ENCODE measurements at places on chromosomes 5 and 9.

- DNase-seq, result no peak
Observed at GRCh38 chr5:40736103-40736875, 19.5 kb downstream of the TTC33 start.

DNA sequence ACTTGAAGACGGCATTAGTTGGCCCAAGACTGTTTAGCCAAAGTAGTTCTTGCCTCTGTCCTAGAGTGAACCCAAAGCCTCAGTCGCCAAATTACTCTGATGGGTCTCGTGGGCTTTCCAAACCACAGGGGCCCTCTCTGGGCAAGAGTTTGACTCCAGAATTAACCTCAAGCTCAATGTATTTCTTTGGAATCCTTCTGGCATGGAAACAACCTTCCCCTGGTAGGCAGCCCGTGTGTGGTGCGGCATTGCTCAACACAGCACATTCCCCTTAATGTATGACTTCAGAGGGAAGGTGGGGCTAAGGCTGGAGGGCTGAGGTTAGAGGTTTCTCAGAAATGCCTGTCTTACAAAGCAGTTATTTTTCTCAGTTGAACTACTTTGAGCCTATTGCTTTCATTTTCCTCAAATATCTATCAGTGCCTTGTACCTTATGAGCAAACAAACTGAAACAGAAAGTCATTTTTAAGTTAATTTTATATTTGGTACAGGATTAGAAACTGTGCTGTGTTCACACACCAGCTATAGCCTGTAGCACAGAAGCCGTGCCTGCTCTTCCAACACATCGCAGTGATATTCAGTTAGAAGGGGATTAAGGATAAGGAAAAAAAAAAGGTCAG lies 123.9 kb upstream of the HAPLN1 start:
- DNase-seq, result no peak

- no peak for DNase-seq
Observed at GRCh38 chr9:130295945-130296782, 30.6 kb downstream of the HMCN2 start.

DNA sequence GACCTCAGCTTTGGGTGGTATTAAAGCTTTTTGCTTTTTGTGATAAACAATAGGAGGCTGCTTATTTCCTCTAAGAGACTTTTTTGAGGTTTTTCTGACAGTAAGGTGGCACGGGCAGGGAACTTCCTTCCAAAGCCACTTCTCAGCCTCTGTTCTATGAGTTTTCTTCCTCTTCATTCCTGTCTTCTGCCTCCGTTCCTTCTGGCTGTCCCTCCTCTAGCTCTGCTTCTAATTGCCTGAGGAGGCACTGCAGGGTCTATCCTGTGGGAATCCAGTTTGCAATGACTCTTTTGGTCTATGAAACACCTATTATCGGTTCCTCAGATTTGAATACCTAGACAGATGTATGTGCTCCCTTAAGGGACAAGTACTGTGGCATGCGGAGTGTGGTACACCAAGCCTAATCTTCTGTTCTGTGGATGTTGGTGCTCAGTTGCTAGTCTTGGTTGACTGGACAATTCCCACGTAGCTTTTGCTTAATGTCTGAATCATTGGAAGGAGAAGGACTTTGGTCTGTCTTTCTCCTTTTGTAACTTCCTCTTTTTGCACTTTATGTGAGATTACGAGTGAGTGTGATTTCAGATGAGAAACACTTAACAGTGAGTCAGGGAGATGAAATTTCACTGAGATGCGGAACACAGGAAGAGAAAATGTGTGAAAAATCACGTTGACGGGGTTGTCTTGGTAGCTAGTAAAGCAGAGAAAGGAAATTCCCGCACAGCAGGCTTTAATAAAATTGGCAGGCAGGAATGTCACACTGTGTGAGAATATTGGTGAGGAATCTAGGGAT lies 305.2 kb downstream of the EFNA5 start:
- no peak for DNase-seq

DNA sequence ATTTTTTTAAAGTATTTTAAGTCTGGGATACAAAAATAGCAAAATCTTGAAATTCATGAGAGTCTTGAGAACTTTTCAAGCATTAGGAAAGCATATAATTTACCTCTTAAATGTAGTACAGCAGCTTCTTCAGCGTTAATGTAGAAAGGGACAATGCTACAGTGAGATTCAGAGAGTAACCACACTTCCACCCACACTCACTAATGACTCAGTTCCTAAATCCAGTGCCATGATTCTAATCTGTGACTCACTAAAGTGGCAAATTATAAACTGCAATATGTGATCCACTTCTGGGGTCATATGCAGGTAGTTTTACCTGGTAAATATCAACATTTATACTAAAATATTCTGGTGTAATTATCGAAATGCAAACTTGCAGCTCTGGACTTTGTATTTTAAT lies 434.5 kb upstream of the TUSC1 start:
- no peak for DNase-seq

DNA sequence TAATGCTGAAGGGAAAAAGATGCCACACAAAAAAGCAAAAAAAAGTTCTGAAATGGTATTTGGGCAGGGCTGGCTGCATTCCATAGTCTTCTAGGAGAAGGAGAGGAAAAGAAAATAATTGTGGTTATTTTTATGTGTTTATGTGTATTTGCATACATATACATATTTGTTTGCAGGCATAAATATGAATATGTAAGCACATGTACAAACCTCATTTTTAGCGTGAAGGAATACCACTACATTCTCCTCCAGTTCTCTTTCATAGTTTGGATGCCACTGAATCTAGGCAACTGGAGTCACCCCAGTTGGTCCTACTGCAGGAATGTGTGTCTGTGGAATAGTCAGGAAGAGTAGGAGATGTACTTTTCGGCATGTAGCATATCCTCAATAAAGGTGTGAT lies 181.1 kb downstream of the YTHDC2 start:
- no peak for DNase-seq

- no peak for DNase-seq
Observed at GRCh38 chr9:134406366-134407120, 80.3 kb downstream of the RXRA start.

DNA sequence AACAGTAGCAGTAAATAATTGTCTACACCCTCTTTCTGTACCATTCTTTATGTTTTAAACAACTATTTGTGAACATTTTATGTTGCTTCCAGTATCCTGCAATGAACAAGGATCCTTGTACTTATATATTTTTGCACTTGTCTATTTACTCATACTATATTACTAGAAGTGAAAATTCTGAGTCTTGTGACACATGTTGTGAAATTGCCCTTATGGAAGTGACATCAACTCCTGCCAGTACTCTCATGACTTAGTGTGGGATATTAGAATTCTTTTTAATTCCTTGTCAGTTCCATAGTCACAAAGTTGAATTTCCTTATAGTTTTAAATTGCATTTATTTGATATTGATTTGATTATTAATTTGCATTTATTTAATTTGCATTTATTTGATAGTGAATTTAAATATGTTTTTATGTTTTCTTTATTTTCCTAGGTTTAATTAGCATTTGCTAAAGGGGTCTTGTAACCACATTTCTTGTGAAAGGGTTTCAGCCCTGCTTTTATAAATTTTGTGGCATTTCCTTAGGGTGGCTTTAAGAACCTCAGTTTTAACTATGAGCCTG lies 27.7 kb downstream of the PARP8 start:
- DNase-seq, result no peak

- no peak for DNase-seq
Observed at GRCh38 chr5:84231433-84231832, 153.2 kb downstream of the EDIL3 start.

DNA sequence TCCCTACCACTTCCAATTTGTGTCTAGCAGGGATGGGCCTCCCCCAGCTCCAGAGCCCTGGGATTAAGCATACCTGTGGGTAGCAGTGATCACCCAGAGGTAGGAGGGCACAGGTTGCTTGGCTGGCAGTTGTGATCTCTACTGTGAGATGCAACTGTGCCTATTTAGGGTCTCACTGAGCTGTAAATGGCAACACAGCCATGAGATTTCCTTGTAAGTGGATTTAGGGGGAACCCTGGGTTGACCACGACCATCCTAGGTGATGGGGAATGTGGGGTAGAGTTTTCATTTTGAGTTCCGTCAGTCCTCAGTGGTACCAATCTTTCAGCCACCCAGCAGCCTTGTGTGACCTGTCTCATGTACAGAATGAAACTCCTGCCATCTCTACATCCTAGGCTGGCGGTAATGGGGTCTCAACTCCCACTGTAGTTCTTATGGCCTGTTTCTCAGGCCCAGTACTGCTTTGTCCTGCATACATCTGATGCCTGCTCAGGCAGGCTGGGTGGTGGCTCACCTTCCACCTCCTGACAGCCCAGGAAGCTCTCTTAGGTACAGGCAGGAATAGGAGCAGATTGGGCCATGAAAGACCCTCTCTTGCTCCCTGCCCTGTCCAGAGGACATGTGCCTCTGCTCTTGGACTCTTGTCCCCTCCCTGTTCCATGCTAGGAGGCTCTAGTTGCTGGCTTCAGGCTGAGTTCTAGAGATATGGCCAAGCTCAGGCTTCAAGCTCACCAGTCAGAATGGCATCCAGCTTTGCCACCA lies 8.1 kb downstream of the HNRNPAB start:
- no peak for DNase-seq

DNA sequence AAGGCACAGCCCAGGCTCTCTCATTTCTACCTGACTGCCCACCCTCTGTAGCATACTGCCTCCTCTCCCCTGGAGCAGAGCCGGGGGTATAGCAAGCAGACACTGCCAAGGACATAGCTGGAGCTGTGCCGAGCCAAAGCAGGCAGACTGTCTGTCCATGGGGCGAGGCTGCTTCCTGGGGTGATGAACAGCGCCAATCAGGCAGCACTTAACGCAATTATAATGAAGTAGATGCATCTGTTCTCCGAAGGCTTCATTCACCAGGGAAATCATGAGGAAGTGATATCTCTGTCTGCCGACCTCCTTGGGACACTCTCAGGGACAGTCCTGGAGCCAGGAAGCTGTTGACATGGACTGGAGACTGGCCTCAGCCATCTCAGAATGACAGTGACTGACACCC lies 230.7 kb downstream of the ASTN2 start:
- no peak for DNase-seq

- DNase-seq, result no peak
Observed at GRCh38 chr5:52674815-52675545, 112.7 kb upstream of the ITGA1 start.

DNA sequence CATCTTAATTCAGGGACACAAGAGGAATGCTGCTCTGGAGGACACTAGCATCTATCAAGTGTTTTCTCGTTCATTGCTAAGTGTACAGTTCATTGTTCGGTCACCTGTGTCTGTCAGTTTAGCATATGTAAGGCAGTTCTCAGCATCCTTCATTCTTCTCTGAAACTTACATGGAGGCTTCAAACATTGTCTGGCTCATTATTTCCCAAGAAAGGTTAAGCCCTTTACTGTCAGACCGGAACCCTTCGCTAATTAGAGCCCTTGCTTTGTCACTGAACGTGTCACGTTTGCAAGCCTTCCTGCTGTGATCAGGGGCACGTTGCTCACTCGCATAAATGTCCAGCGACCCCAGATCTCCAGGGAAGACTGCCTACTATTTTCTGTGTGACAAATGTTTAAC lies 62.3 kb upstream of the RIOK2 start:
- DNase-seq, result no peak

GRCh38 chr5:159844267-159845121 lies 71.8 kb upstream of the ADRA1B start:
- DNase-seq, result no peak

- DNase-seq, result no peak
Observed at GRCh38 chr9:93967020-93967803, 12.1 kb upstream of the BARX1 start.

All from stimulated activated CD4-positive, alpha-beta T cell treated with anti-CD3 and anti-CD28 coated beads, Interleukin-15, amount 100 ng/mL, for 48 hours (primary cell).